Activated naive CD4-positive, alpha-beta T cell treated with anti-CD3 and anti-CD28 coated beads, Interleukin-2, amount 50 U/mL, for 72 hours (primary cell): ENCODE measurements at places on chromosomes 13 and 19.

- DNase-seq: no peak
Observed at GRCh38 chr19:17306285-17306714, 628 bp downstream of the MRPL34 start.

DNA sequence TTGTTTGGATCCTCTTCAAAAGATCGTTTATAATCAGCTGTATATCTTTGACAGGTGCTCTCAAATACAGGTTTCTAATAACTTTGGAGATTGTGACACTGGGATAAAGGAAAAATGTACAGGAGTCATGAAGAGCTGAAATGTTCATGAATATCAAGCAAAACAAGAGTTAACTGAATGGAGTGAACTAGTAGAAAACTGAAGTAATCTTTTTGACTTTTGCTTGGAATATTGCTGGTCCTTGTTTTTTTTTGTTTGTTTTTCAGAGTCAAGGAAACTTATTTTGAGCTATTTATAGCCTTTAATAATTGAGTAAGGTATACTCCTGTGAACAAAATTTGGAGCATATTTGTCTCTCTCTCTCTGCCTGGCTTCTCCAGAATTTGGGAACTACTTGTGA lies 25.3 kb downstream of the MED4 start:
- DNase-seq: no peak

DNA sequence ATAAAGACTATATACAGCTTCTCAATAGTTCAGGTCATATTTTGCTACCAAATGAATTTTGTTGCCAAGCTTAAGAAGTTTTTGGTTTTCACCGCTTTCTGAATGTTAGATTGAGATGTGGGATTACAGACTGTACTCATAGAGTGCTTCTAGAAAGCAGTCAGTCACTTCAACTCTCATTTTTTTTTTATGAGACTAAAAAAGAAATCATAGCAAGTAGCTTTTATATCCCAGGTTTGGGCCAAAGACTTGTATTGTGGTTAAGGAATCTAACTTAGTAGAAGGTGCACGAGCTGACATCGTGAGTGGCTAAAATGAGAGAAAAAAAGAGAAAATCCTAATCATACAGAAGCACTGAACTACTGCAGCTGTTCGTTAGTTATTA lies 2.2 kb upstream of the USPL1 start:
- no peak for DNase-seq

- DNase-seq: no peak
Observed at GRCh38 chr13:111946214-111946613, 120.7 kb upstream of the SOX1 start.

DNA sequence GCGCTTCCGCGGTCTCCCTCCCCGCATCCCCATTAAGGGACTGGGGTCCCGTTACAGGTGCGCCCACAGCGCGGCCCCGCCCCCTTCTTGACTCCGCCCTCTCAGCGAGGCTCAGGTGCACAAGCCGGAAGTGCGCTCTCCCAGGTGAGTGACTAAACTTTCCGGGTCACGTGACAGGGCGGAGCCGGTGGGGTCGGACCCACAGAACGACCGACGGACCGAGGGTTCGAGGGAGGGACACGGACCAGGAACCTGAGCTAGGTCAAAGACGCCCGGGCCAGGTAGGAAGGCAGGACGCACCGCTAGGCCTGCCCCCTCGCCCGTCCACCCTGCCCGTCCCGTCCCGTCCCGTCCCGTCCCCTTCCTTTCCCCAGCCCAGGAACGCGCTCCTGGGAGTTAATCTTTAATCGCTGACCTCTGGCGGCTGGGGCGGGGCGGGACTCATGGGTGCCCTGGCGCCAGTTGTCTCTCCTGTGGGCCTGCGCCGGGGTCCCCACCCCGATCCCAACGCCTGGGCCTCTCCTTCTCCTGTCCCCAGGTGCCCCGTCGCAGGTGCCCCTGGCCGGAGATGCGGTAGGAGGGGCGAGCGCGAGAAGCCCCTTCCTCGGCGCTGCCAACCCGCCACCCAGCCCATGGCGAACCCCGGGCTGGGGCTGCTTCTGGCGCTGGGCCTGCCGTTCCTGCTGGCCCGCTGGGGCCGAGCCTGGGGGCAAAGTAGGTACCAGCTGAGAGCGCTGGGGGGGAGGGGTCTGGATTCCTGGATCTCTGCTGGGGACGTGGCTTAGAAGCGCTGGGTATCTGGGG lies at the start of gene CRB3:
Gene CRB3 (plus strand): TSS at position 202 of the 804 bp plus-strand sequence. CDS start 431 bp downstream, at position 633.
- DNase-seq: no peak

GRCh38 chr19:48186015-48186414 lies 15.5 kb downstream of the ZSWIM9 start:
- no peak for DNase-seq

DNA sequence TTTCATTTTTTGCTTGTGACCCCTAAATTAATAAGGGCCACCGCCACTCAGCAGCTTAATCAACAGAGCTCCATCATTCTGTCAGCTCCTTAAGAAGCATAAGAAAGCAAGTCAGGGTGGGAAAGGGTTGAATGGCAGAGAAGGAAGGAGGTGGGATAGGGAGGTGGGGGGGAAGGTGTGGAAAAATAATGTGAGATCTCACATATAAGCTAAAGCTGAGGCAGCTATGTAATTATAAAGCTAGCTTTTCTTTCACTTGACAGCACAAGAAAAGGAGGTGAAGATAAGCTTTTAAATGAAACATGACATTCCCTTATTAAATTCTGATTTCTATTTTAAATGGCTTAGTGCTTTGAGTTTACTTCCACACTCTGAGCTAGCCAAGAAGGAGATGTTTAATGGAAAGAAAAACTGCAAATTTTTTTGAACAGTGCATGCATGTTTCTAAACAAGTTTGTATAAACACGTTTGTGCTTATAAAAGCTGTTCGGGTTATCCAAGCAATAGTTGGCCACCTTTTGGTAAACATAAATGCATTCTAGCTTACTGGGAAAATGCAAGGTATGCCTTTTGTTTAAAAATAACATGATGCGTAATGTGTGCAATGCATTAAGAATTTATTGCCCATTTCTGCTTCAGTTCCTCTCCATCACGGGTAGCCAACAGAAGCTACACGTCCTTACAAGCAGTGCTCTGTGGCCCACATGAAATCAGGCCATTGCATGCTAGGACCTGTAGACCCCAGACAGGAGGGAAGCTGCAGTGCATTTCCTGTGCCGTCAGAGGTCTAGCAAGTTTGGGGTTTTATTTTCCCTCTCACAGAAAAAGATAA lies 96.2 kb downstream of the LHFPL6 start:
- no peak for DNase-seq

- DNase-seq: no peak
Observed at GRCh38 chr13:78595495-78596398, 7.6 kb downstream of the POU4F1 start.

GRCh38 chr13:34128661-34129060 lies 310.7 kb downstream of the RFC3 start:
- no peak for DNase-seq

GRCh38 chr19:46954502-46954992 lies 65.1 kb upstream of the NPAS1 start:
- DNase-seq: no peak

GRCh38 chr19:12090807-12091206 lies 26.3 kb downstream of the ZNF844 start:
- DNase-seq: peak; percentile 64

- no peak for DNase-seq
Observed at GRCh38 chr19:19256072-19256969, 16.8 kb downstream of the TM6SF2 start.
